T-helper 2 cell treated with Interferon-gamma antibody and Interleukin-4, amounts not matched to agents 5 μg/mL and 100 μg/mL, for 36 hours (primary cell): ENCODE measurements at places on chromosomes 7 and 10.
A peak's percentile ranks its signal among the peaks of the same experiment; 100 is the strongest.

DNA sequence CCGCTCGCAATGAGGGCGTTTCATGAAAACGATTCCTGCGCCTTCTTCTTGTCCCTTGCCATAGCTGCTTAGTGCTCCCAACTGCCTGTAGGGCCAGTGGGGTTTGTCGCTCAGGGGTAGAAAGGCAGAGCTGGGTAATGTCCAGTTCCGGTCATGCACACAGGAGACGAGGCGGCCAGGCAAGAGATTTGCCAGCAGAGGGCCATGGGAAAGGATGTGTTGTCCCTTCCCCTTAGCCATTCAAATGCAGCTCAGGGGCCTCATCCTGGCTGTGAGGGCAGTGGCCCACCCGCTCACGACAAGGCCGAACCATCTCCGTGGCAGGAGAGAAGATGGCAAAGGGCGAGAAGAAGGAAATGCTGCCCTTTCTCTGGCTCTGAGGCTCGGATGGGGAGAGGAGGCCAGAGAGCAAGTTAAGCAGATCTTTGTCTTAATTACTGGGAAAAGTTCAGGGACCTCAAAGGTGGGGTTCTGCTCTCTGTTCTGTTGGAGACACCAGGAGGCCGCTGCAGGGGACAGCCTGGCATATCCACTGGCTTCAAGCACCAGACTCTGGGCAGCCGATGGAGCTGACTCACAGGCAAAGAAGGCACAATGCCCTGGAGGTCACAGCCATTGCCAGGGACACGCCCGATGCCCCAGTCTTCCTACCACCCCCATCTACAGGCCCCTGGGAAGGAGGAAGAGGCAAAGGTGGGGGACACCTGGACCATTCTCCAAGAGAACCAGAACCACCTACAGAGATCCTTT is 534.8 kb upstream of the MGMT start:
- no peak overlapping the region for H3K4me3 ChIP-seq
- no peak for DNase-seq
- H3K27me3 ChIP-seq: peaks cover 6% of the 10 kb centered on the region
- H3K36me3 ChIP-seq: no peaks in the 10 kb centered on the region
- peaks cover 14% of the 10 kb centered on the region for H3K4me1 ChIP-seq

GRCh38 chr7:157224627-157225026 is 85.9 kb downstream of the UBE3C start:
- H3K27me3 ChIP-seq: no peaks in the 10 kb centered on the region
- H3K4me1 ChIP-seq: no peaks in the 10 kb centered on the region
- H3K36me3 ChIP-seq: peaks cover 42% of the 10 kb centered on the region
- DNase-seq: no peak
- H3K4me3 ChIP-seq: no peak overlapping the region

- DNase-seq: no peak
- H3K27me3 ChIP-seq: peaks cover 4% of the 10 kb centered on the region
- H3K4me1 ChIP-seq: no peaks in the 10 kb centered on the region
- H3K27ac ChIP-seq: no peak overlapping the region
These were observed 97.1 kb downstream of the CREB5 start for GRCh38 chr7:28509251-28510025.

DNA sequence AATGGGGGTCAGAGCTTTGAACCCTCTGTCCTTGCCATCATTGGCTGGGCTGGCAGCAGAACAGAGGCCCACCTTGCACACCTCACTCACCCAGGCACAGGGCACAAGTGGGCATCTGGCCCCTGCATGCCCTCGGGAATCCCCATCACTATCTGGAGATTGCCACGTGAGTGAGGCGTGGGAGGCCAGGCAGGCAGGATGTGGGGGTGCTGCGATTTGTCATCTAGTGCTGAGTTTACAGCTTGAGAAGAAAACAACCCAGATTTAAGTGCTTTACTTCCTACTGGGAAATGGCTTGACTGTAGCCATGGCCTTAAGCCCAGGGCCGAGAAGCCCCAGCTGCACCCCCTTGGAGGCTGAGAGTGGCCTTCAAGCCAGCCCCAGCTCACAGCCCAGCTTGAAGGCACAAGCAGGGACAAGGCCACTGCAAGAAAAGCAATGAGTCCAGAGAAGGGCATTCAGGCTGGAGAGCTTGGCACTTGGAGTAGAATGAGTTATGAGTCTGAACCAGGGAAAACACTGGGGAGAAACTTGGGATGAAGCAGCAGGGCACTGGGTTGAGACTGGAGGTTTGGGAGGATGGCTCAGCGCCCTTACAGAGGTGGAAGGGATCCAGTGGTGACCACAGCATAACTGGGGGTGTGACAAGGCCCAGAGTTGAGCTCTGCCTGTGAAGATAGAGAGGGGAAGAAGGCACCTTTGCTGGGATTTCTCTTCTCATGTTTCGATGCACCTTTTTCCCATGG is 123.0 kb downstream of the CXCL12 start:
- H3K27ac ChIP-seq: no peak overlapping the region
- DNase-seq: no peak
- H3K36me3 ChIP-seq: no peaks in the 10 kb centered on the region
- no peaks in the 10 kb centered on the region for H3K27me3 ChIP-seq
- no peak overlapping the region for H3K4me3 ChIP-seq

- H3K4me3 ChIP-seq: no peak overlapping the region
- H3K36me3 ChIP-seq: no peaks in the 10 kb centered on the region
- peaks cover 45% of the 10 kb centered on the region for H3K27me3 ChIP-seq
- H3K4me1 ChIP-seq: no peaks in the 10 kb centered on the region
These were observed 4.6 kb upstream of the TWIST1 start for GRCh38 chr7:19121977-19122588.

- peaks cover 3% of the 10 kb centered on the region for H3K4me1 ChIP-seq
- H3K27ac ChIP-seq: no peak overlapping the region
- peak overlapping the region; percentile 38 for H3K4me3 ChIP-seq
- H3K36me3 ChIP-seq: no peaks in the 10 kb centered on the region
These were observed 609 bp downstream of the KLRG2 start for GRCh38 chr7:139482662-139483466.

GRCh38 chr7:143252006-143252405 is 11.2 kb upstream of the GSTK1 start:
- peak overlapping the region; percentile 30 for H3K4me3 ChIP-seq
- H3K36me3 ChIP-seq: peaks cover 57% of the 10 kb centered on the region
- peak overlapping the region; percentile 87 for H3K27ac ChIP-seq
- H3K4me1 ChIP-seq: peaks cover 78% of the 10 kb centered on the region
- no peaks in the 10 kb centered on the region for H3K27me3 ChIP-seq

GRCh38 chr7:121440857-121441503 is 44.9 kb upstream of the FAM3C start:
- peaks cover 10% of the 10 kb centered on the region for H3K36me3 ChIP-seq
- H3K27me3 ChIP-seq: no peaks in the 10 kb centered on the region
- peak overlapping the region; percentile 51 for H3K4me3 ChIP-seq
- DNase-seq: no peak
- peaks cover 26% of the 10 kb centered on the region for H3K4me1 ChIP-seq

- no peak overlapping the region for H3K4me3 ChIP-seq
- no peaks in the 10 kb centered on the region for H3K4me1 ChIP-seq
These were observed 676.8 kb downstream of the DNAJB9 start for GRCh38 chr7:109246330-109247077.

DNA sequence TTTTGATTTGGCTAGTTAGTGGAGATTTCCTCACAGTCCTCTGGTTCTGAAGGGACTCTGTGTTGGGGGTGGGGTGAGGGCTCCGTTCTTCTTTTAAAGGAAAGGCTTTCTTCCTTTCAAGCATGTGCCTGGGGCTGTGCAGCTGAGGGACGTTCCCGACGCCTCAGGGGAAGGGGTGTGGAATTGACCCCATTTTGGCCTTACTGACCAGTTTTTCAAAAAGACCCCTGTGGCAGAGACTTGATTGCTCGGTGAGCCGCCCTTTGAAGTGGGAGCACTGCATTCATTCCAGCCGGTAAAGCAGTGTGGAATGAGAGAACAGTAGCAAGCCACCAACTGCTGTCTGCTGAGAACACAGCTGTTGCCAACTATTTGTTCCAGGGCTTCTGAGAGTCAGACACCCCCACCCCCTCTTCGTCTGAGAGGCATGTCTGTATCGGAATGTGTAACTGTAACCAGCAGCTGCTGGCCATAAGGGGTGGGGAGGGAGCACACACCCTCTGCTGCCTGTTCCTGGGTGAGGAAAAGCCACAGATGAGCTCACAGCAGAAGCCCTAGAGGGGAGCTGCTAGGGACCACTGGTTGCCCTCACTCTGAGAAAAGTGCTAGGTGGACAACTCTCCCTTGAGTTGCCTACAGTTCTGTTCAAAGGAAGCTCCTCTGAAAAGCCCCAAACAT is 33.2 kb downstream of the WBP1L start:
- peaks cover 15% of the 10 kb centered on the region for H3K36me3 ChIP-seq
- H3K27ac ChIP-seq: no peak overlapping the region
- no peak for DNase-seq
- no peak overlapping the region for H3K4me3 ChIP-seq
- no peaks in the 10 kb centered on the region for H3K27me3 ChIP-seq

DNA sequence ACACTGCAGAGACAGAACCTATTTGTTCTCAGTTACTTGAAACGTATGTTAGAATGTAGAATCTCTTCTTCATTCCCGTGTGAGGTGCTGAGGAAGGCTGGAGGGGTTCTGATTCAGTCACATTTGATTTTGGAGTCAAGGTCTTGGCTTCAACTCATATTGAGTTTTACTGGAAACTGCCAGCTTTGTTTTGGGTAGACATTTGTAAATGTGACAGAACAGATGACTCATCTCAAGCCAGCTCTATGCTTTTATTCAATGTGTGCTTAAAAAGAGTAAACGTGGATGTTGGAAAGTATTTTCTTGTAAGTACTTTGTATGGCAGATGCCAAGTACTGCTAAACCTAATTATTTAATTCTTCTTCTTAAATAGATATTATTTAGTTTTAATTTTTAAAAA is 780.8 kb upstream of the C7orf33 start:
- H3K4me1 ChIP-seq: no peaks in the 10 kb centered on the region
- no peak for DNase-seq
- no peaks in the 10 kb centered on the region for H3K36me3 ChIP-seq
- H3K27ac ChIP-seq: no peak overlapping the region
- no peak overlapping the region for H3K4me3 ChIP-seq

DNA sequence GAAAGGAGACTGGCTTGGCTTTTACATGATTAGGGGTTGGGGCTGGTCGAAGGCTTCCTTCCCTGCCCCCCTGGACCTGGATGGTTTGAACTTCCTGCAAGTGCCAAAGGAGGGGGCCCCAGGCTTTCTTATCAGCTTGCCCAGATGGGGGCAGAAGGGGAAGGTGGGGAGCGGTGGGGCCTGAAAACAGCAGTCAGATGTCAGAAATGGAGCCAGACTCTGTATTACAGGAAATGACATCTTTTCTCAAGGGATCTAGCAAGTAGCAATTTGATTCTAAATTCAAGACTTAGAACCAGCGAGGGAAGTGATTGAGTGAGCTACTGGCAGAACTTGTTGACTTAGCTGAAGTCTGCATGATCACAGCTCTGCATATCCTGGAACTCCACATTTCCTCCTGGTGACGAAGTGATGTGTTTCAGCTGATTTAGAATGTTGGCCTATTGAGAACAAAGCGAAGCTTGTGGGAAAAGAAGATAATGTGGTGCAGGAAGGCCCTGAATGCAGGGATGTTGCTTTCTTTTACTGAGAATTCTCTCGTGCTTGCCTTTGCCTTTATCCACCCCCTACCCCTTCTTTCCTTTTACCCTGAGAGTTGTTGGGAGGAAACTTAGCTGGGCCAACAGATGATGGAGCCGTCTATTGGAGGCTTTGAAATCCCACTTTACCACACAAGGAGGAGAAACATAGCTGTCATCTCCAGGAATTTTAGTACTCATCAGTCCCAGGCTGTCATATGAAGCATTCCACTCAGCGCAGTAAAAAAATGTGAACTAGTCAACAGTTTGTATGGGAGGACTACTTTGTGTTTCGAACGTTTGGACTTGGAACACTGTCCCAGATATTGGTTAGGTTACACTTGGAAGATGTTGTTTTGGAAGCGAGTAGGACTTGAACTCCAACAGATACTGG is 43.2 kb downstream of the CCNY start:
- H3K36me3 ChIP-seq: no peaks in the 10 kb centered on the region
- no peak for DNase-seq
- H3K27me3 ChIP-seq: no peaks in the 10 kb centered on the region
- peak overlapping the region; percentile 13 for H3K27ac ChIP-seq

DNA sequence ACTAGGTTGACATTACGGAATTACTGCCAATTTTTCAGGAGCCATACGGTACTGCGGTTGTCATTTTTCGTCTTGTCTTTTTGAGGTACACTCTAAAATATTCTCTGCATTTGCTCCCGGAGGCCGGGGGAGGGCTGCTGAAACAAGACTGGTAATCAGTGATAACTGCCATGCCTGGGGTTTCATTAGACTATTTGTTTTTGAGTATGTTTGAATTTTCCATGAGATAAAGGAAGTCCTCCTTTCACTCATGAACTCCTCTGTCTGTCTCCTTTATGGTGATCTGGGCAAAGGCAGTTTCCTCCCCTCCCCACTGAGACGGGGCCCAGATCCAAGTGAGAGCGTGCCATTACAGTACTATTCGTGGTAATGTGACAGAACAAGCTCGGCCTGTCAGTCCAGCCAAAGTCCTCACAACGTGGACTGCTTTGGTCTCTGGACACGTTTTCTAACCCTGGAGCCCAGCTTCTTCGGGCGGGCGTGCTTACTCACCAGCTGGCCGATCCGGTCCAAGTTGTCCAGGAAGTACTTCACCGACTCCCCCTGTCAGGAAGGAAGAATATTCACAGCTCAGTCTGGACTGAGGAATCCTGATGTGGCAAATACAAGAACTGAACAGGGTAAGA is 45.1 kb downstream of the AMZ1 start:
- no peak overlapping the region for H3K4me3 ChIP-seq
- DNase-seq: no peak
- peaks cover 15% of the 10 kb centered on the region for H3K36me3 ChIP-seq
- H3K27ac ChIP-seq: no peak overlapping the region

DNA sequence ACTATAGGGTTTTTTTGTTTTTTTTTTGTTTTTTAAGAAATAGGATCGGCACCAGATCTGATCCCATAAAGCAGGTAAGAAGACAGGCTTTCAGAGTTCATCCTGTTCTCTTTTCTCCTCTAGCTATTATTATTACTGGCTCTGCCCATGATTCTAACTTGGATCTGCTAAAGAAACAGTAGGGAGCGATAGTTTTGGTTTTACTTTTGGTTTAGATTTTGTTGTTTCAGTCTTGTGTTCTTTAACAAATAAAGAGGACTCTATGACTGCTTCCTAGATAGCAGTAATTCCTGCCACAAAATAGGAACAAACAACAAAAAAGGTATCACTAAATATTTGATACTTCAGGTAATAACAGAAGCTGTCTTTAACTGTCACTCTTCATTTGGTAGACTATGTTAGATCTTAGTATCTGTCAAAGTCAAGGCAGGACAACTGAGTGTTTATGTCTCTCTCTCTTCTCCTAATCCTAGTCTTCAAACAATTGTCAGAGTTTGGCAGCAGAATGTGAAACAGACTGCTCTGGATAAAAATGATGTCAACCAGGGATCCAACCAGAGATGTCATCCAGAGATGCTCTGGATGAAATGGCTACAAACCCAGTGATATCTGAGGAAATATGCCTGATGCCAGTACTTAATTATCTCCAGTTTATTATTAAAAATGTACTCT is 99.8 kb downstream of the KMT2C start:
- peak overlapping the region; percentile 83 for H3K27ac ChIP-seq
- peak overlapping the region; percentile 79 for H3K4me3 ChIP-seq
- peaks cover 2% of the 10 kb centered on the region for H3K36me3 ChIP-seq

- H3K27ac ChIP-seq: no peak overlapping the region
- H3K36me3 ChIP-seq: peaks cover 19% of the 10 kb centered on the region
- H3K4me1 ChIP-seq: peaks cover 12% of the 10 kb centered on the region
- DNase-seq: no peak
- H3K27me3 ChIP-seq: no peaks in the 10 kb centered on the region
- no peak overlapping the region for H3K4me3 ChIP-seq
These were observed 183.7 kb downstream of the ELMO1 start for GRCh38 chr7:37265006-37265405.
